ENCODE measurements at places on chromosomes 2 and 18. TPM values are rescaled to one million over a fixed set of nuclear protein-coding genes. Genes with fewer than 3 reads are reported as not detected.

DNA sequence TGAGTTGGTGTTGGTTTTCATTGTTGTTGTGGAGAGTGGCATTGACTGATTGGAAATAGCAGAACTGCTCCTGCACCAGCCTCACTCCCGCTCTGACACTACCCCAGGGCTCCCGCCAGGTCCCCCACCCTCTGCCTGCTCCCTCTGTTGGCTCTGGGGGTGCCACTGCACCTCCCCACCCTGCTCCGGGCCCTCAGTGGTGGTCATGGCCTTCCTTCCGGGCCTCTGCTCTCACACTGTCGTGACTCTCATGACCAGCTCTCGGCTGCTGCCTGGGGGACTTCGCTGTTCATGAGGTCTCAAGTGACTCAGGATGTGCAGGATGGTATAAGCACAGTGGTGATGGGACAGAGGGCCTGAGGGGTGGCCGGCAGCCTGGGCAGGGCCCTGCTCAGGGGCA lies 113.2 kb downstream of the MARCHF4 start:
- H3K4me3 ChIP-seq = no peak overlapping the region
- H3K27me3 ChIP-seq = no peaks in the 10 kb centered on the region
- H3K36me3 ChIP-seq = no peaks in the 10 kb centered on the region
- no peak for DNase-seq
- no peaks in the 10 kb centered on the region for H3K4me1 ChIP-seq

ANO7 gene
- 55.0 TPM for total RNA-seq

- H3K27ac ChIP-seq = no peak overlapping the region
- H3K27me3 ChIP-seq = no peaks in the 10 kb centered on the region
- peaks cover 3% of the 10 kb centered on the region for H3K4me1 ChIP-seq
- H3K36me3 ChIP-seq = no peaks in the 10 kb centered on the region
- H3K4me3 ChIP-seq = no peak overlapping the region
These were observed 57.2 kb downstream of the CDC42EP3 start for GRCh38 chr2:37614061-37614738.

DNA sequence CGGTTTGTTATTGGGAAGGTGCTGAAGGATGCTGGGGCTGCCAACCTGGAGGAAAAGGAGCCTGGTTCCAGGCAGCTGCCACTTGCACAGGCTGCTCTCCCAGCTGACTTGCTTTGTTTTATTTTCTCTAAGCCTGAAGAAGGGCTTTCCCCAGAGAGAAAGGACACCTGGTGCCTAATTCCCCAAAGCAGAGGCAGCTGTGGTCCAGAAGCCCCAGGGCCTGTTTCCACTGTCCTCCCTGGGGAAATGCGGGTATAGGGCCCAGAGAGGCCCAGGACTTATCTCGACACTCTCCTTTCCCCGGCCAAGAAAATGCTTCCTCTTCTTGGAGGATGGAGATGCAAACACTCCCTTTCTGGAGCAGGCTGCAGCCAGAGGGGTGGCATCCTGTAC lies 30.1 kb downstream of the INO80C start:
- no peak overlapping the region for H3K4me3 ChIP-seq
- no peaks in the 10 kb centered on the region for H3K27me3 ChIP-seq
- no peaks in the 10 kb centered on the region for H3K4me1 ChIP-seq
- DNase-seq = no peak
- no peak overlapping the region for H3K27ac ChIP-seq

GPR75 gene
- total RNA-seq = 0.58 TPM

DNA sequence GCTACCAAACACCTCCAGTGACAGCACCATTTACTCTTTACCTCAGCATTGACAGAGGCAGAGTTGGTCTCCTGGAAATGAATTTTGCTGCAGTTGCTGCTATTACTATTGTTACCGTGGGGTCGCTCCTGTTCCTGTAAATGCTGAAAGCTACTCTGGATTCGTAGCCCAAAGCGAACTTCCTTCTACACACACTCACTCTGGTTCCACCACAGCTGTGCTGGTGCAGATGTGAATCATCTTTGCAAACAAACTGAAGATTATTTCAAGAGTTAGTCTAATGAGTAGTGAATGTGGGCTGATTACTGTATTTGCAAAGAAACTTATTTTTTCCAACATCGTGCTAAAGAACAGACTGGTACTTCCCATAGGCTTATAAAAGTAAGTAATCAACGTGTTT lies 304.0 kb downstream of the LPIN1 start:
- H3K36me3 ChIP-seq = no peaks in the 10 kb centered on the region
- DNase-seq = no peak
- no peaks in the 10 kb centered on the region for H3K4me1 ChIP-seq
- no peak overlapping the region for H3K4me3 ChIP-seq
- H3K27me3 ChIP-seq = no peaks in the 10 kb centered on the region

DIPK1C gene
- 0.24 TPM for total RNA-seq

- H3K27ac ChIP-seq = no peak overlapping the region
- no peak overlapping the region for H3K4me3 ChIP-seq
- no peaks in the 10 kb centered on the region for H3K27me3 ChIP-seq
- no peaks in the 10 kb centered on the region for H3K4me1 ChIP-seq
- H3K36me3 ChIP-seq = no peaks in the 10 kb centered on the region
- no peak for DNase-seq
These were observed 6.8 kb upstream of the CREB1 start for GRCh38 chr2:207523005-207523404.

UPP2 gene
- total RNA-seq = not detected

FBLN7 gene
- 0.66 TPM for total RNA-seq

- no peaks in the 10 kb centered on the region for H3K27me3 ChIP-seq
- no peak overlapping the region for H3K27ac ChIP-seq
- H3K4me1 ChIP-seq = peaks cover 2% of the 10 kb centered on the region
These were observed 5.7 kb downstream of the CKAP2L start for GRCh38 chr2:112758711-112759110.

DNA sequence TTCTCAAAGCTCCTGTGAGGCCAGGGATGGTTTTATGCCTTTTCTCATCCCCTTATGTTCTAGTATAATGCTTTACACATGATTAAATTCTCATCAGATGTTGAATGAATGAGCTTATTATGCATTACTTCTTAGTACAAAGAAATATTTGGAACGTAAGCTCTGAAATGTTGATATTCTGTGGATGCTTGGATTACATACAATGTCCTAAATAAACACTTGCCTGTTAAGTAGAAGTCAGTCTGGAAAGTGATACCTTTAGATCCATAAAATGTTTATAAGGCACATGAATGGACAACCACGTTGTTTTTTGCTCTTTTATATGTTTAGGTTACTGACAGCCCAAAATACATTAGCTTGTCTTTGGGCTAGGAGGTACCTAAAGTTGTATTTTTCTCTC lies 248.6 kb downstream of the NEDD4L start:
- H3K27me3 ChIP-seq = no peaks in the 10 kb centered on the region
- H3K36me3 ChIP-seq = no peaks in the 10 kb centered on the region
- DNase-seq = no peak
- no peak overlapping the region for H3K4me3 ChIP-seq
- no peak overlapping the region for H3K27ac ChIP-seq

DNA sequence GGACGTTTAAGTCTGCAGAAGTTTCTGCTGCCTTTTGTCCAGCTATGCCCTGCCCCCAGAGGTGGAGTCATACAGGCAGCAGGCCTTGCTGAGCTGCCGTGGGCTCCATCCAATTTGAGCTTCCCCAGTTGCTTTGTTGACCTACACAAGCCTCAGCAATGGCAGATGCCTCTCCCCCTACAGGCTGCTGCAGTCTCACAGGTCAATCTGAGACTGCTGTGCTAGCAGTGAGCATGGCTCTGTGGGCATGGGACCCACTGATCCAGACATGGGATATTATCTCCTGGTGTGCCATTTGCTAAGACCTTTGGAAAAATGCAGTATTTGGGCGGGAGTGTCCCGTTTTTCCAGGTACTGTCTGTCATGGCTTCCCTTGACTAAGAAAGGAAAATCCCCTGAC lies 726.0 kb downstream of the ERBB4 start:
- H3K27ac ChIP-seq = no peak overlapping the region
- H3K36me3 ChIP-seq = no peaks in the 10 kb centered on the region
- DNase-seq = no peak
- no peaks in the 10 kb centered on the region for H3K4me1 ChIP-seq
- H3K4me3 ChIP-seq = no peak overlapping the region
- H3K27me3 ChIP-seq = no peaks in the 10 kb centered on the region

DNA sequence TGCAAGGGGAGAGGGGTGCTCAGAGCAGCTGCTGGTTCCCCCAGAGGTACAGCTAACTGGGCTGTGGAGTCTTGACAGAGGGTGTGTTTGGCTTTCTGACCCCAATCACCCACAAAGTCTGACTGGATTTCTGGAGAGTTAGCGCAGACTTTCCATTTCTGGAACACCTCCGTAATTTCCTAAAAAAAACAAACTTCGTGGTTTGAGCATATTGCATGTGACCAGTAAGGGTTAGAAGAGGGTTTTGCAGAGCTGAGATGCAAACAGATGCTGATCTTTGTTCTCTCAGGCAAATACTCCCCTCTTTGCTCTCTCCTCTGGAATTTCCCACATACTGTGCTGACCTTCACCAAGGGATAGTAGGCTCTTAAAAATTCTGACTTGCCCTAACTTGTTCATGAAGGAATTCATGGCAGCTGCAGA lies 44.5 kb upstream of the TMEM247 start:
- no peak overlapping the region for H3K27ac ChIP-seq
- no peaks in the 10 kb centered on the region for H3K27me3 ChIP-seq
- no peaks in the 10 kb centered on the region for H3K4me1 ChIP-seq

KCNG3 gene
- total RNA-seq = 2.7 TPM

REG3G gene
- total RNA-seq = not detected

DNA sequence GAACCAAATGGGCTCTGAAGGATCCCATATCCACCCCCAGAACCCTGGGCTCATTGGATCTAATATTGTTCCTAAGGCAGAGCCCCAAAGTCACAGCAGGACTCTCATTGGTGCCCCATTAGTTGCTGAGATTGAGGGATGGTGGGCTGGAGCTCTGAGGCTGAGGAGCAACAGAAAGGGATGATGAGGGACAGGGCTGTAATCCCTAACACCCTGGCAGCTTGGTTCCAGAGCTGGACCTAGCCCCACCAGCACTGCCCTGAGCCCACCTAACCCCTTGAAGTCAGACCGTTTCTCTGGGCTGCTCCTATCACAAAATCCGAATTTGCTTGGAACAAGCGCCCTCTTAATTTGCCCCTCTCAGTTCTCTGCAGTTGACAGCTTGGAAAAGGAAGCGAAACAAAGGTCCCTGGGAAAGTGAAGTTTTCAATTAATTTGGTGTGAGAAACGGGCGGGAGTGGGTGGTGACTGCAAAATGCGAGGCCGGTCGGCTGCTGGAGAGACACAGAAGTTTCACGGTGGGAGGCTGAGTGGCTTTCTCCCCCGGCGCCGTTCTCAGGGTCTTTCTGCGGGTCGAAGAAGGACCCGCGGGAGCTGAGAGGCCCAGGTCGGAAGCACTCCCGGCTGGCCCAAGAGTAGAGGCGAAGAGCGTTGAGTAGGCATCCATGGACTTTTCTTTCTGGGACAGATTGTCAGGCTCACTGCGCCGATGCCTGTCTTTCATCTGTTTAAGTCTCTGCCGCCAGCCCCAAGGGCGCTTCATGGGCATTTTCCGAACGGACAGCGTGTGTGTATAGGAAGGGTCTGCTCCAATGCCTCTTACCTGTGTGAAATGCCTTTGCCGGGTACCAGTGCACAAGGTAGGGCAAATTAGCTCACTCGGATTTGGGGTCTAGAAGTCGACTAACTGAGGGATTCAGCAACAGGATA lies 927 bp upstream of the HOXD13 start:
- no peak for DNase-seq
- no peak overlapping the region for H3K4me3 ChIP-seq
- H3K27ac ChIP-seq = no peak overlapping the region
- peaks cover 99% of the 10 kb centered on the region for H3K27me3 ChIP-seq
- H3K4me1 ChIP-seq = peaks cover 8% of the 10 kb centered on the region
